Activated CD4-positive, alpha-beta T cell treated with anti-CD3 and anti-CD28 coated beads, Interleukin-2, amount 10 ng/mL, durations not matched to agents 7 days and 5 days (primary cell): ENCODE measurements at places on chromosomes 12 and 14.

DNA sequence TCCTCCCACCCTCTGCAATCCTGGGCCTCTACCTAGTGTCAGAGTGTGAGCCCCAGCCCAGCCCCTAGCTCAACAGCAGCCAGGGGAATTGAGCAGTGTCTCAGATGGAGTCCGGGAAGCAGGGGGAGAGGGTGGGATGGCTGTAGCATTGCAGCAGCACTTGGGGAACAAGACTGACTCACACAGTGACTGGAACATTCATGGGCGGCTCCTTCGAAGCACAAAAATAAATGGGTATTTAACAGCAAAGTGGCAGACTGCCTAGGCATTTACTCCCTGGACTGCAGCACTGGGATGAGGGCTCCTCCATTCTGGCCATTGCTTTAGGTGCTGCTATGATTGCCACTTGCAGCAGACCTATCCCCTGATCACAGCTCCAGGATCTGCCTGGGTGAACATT, 46.0 kb upstream of the STK38L start:
- peaks cover 3% of the 10 kb centered on the region for H3K4me1 ChIP-seq
- H3K27ac ChIP-seq, result no peak overlapping the region
- H3K4me3 ChIP-seq, result no peak overlapping the region
- H3K36me3 ChIP-seq, result no peaks in the 10 kb centered on the region
- no peaks in the 10 kb centered on the region for H3K27me3 ChIP-seq

DNA sequence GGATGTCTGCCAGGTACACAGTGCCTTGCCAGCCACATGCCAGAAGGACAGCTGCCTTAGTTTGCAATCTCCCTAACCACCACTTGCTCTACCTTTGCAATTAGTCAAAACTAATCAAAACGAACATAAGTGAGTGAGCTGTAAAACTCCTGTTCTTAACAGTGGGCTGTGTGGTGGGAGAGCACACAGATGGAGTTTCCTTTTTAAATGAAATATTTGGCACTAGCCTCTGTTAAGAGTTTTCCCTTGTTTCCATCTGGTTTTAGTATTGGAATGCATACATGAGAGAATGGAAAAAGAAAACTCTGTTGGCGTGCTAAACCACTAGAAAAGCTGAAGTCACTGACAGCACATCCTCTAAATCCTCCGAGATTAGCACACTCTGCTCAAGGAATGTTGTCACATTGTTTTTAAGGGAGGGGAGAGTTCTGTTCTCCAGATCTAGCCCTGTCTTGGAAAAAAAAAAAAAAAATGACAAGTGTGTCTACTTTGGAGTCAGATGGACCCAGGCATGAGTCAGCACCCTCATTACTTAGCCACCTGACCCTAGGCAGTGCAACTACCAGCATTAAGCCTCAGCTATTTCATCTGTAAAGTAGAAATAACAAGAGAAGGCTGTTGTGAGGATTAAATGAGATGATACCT, 83.9 kb downstream of the STXBP6 start:
- H3K4me3 ChIP-seq, result no peak overlapping the region
- H3K27me3 ChIP-seq, result peaks cover 5% of the 10 kb centered on the region

- H3K27ac ChIP-seq, result no peak overlapping the region
- no peak overlapping the region for H3K4me3 ChIP-seq
- H3K36me3 ChIP-seq, result no peaks in the 10 kb centered on the region
- H3K4me1 ChIP-seq, result no peaks in the 10 kb centered on the region
Measured at GRCh38 chr12:119447126-119447525, 112.6 kb downstream of the CCDC60 start.

GRCh38 chr12:42669553-42669952, 80.0 kb upstream of the PRICKLE1 start:
- no peaks in the 10 kb centered on the region for H3K36me3 ChIP-seq
- H3K4me3 ChIP-seq, result no peak overlapping the region
- no peaks in the 10 kb centered on the region for H3K4me1 ChIP-seq
- DNase-seq, result no peak
